Stimulated activated CD8-positive, alpha-beta memory T cell treated with anti-CD3 and anti-CD28 coated beads, Interleukin-7, amount 100 ng/mL, for 48 hours (primary cell): ENCODE measurements at places on chromosomes 1 and 21.

GRCh38 chr1:204408074-204408507 lies 3.5 kb downstream of the PPP1R15B start:
- no peak for DNase-seq

- DNase-seq = no peak
Measured at GRCh38 chr1:112721966-112722524, 6.9 kb upstream of the PPM1J start.

DNA sequence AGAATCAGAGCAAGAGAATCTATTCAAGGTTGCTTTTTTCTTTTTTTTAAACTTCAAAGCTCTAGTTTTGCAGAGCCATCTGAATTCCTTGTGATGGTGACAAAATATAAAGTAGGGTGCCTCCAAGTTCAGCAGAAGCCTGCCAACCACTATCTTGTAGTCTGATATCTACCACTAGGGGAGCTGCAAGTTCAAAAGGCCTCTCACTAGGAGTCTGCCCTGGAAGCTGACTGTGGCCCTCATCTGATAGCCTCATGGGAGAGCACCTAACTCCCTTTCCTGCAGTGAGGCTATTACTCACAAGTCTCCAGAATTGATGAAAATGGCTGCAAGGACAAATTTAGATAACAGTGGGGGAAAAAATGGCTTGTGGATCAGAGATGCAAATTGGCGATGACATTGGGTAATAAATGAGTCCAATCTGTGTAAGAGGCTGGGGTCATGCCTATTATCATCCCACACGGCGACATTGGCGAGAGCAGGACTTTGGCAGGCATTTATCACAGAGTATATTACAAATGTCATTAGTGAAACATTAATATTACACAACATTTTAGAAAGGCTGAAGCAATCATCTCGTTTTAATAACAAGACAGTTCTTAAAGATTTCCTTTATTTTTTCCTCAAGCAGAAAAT lies 10.7 kb upstream of the ZP4 start:
- no peak for DNase-seq

DNA sequence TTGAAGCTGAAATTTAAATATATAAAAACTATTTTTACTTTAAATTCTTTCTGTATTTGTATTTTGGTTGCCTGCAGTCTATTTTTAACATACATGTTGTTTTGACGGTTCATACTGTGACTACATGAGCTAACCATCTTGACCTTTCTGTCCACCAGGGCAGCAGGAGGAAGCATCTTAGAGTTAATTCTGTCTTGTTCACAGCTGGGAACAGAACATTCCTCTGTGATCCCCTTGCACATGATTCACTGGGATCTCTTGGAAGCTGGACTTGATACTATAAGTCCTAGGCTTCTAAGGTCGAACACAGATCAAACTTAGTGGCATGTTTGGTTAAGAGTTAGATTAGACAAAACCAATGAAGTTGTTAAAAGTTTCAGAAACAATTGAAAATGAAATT lies 99.7 kb downstream of the NFIA start:
- no peak for DNase-seq

- no peak for DNase-seq
Measured at GRCh38 chr1:94884507-94884906, 42.4 kb downstream of the CNN3 start.

DNA sequence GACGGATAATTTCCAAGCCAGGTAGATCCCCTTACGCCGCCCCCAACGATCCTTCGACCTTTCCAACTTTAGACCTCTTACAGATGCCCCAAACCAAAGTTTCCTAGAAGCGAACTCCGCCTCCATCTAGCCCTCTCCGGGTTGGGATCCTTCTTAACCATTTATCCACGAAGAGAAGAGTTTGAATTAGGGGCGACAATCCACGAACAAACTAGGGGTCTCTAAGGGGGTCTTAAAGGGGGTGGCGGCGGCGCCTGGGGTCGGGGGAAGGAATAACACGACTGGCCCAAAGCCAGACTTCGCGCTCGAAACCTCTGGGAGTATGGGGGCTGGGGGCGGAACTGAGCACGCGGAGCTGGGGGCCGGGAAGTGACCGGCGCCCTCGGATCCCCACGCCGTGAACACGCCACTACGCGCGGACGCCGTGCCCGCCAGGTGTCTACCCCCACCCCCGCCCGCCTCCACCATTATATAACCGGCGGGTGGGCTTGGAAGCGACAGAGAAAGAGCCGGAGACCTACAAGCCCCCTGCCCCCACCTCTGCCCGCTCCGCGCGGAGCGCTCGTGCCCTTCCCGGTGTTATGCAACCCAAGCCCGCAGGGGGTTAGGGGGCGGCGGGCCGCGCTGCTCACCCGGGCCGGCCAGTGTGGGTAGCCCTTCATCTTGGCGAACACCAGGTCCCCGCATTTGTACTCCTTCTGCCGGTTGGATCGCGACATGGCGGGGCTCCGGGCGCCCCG lies 594 bp downstream of the HDGF start:
- no peak for DNase-seq

- DNase-seq = no peak
Measured at GRCh38 chr1:46755121-46755520, 36.2 kb upstream of the EFCAB14 start.

DNA sequence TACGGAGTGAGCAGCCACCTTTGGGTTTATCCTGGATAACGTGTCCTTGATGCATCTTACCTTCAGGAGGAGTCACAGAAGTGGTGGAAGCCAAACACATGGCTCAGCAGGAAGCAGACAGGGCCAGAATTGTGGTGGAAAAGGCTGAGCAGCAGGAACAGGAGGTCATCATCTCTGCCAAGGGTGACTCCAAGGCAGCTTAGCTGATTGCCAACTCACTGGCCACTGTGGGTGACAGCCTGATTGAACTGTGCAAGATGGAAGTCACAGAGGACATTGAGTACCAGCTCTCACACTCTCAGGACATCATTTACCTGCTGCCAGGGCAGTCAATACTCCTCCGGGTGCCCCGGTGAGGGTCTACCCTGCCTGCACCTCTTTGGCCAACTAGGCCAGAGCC lies 179.3 kb downstream of the FAF1 start:
- DNase-seq = no peak

GRCh38 chr21:38333301-38334272 lies 76.8 kb downstream of the KCNJ15 start:
- DNase-seq = no peak

DNA sequence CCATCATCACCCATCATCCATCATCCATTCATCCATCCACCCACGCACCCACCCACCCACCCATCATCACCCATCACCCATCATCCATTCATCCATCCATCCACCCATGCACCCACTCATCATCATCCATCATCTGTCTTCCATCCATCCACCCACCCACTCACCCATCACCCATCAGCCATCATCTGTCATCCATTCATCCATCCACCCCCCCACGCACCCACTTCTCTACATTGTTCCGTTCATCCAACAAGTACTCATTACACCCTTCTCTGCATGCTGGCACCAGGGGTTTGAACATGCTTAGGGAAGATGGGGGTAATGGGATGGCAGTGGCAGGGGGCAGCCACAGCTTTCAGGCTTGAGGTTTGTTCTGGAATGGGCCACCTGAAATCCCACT lies 82.1 kb downstream of the ADARB1 start:
- DNase-seq = no peak

DNA sequence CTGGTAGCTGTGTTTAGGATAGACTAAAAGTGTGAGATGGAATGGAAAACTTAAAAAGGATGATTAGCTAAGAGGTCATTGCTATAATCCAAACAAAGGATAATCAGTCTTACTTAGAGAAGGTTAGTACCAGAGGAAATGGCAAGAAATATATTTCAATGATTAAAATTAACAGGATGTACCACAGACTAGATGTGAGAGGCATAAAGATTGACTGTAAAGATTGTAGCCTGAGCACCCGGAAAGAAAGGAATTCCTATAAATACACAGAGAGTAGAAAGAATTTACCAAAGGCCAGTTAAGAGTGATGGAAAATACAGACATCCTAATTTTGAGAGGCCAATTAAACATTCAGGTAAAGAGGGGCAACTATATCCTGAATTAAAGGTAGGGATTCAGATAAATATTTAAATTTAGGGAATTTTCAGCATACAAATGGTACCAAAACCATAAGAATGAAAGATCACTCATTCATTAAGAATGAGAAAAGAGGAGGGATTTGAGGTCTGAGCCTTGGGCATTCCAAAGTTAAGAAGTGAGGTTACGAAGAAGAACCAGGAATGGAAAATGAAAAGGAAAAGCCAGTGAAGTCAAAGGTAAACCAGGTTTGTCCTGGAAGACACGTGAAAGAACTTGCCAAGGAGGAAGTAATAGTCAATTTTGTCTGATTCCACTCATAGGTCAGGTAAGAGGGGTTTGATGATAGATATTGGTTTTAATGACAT lies 46.4 kb upstream of the RGS1 start:
- no peak for DNase-seq

GRCh38 chr1:37723390-37724078 lies 31.2 kb downstream of the CDCA8 start:
- no peak for DNase-seq

DNA sequence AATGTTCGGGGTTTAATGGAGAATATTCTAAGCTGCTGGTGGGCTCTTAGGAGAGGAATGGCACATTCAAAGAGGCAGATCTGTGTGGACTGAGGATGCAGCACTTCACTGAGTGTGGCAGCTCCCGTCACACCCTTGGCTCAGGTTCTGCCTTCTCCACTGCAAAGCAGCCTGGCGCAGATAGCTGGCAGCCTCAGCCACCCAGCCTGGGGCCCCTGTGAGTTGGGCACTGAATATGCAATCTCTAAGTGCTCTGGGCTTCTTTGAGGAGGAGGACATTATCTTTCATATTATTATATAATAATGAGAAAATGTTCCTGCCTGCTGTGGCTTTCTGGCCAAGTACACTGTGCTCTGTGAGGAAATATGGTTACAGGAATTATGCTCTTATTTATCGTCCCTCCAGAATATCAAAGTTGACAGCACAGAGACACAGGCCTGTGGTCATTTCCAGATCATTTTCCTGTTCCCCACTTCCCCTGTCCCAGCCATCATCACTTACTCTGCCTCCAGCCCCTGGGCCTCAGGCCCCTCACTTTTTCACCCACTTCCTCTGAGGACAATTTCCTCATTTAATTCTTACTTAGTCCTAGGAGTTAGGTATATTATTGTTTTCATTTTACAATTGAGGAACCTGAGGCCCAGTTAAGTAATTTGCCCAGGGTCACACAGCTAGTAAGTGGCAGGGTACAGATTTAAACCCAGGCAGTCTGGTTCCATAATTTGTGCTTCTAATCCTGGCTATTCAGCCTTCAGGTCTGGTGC lies 53.6 kb downstream of the MAB21L3 start:
- no peak for DNase-seq

DNA sequence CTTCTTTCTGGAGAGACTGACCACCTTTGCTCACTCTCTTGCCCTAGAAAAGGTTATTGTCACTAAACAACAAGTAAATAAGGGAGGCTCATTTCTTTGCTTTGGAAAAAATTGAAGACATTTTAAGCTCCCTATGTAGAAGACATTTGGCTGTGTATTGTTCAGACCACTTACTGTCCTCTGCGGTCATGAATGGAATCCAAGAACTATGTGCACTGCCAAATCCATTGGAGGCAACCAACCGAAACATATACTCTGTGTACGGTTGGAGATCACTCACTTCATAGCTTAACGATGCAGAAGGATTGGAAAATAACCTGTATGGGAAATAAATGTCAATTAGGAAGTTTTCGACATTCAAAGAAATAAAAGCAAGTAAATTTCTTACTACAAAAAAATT lies 332.8 kb downstream of the KCTD3 start:
- no peak for DNase-seq

DNA sequence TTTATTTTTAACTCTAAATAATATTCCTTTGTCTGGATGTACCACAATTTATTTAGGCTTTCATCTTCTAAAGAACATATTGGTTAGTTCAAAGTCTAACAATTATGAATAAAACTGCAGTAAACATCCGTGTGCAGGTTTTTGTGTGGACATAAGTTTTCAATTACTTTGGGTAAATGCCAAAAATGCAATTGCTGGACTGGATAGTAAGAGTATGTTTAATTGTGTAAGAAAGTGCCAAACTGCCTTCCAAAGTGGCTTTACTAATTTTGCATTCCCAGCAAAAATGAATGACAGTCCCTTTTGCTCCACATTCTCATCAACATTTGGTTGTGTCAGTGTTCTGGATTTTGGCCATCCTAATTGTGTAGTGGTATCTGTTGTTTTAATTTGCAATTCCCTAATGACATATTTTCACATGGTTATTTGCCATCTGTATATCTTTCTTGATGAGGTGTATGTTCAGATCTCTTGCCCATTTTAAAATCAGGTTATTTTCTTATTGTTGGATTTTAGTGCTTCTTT lies 113.8 kb downstream of the DPYD start:
- DNase-seq = no peak

DNA sequence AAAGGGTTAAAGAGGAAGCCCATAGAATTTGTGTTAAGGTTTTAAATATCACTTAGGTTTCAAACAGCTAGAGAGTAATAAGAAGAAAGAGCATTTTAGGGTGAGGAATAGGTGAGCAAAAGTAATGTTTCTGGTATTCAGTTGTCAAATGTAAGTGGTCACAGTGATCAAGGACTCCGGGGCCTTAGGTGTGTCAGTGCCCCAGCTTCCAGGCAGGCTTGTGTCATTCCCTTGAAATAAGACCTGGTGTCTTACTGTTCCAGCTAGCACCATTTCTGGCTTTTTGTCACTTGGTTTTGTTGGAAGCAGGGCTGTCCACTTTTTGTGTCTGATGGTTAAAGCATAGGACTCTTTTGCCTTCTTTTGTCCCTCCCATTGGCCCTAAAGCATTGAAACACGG lies 69.6 kb downstream of the DYRK1A start:
- no peak for DNase-seq

- DNase-seq = no peak
Measured at GRCh38 chr1:3677484-3677883, 25.2 kb downstream of the TP73 start.

DNA sequence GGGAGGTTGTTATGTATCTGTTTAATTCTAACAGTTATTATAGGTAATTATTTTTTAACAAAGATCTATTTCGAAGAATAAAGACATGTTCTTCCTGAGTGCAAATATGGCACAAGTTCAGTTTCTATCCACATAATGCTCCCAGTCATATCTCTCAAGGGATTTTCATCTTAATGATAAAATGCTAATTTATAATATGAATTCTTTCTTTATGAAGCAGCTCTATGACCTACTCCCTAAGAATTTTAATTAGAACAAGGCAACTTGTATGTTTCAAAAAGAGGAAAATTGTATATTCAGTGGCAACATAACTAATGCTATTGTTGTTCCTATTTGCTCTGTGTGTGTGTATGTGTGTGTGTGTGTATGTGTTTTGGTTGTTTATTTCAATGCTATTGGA lies 1222.1 kb upstream of the NCAM2 start:
- DNase-seq = no peak

DNA sequence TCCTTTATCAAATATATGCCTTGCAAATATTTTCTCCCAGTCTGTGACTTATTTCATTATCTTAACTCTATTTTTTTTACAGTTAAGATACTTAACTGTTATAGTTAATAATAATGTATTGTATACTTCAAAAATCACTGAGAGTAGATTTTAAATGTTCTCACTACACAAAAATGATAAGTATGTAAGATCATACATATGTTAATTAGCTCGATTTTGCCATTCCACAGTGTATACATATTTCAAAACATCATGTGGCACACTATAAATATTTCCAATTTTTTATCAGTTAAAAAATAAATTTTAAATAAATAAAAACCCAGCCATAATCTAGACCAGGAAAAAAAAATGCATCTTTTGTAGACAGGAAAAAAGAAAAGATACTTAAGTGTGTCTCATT lies 27.2 kb downstream of the CTTNBP2NL start:
- no peak for DNase-seq

- no peak for DNase-seq
Measured at GRCh38 chr21:29172282-29172681, 41.8 kb downstream of the MAP3K7CL start.

- no peak for DNase-seq
Measured at GRCh38 chr21:31844206-31844605, 28.6 kb upstream of the HUNK start.

- DNase-seq = no peak
Measured at GRCh38 chr1:203320591-203321272, 15.4 kb downstream of the BTG2 start.
